ENCODE measurements at places on chromosomes 3 and 15.

GRCh38 chr3:141146979-141147470 is 84.6 kb upstream of the PXYLP1 start:
- no peak for DNase-seq

DNA sequence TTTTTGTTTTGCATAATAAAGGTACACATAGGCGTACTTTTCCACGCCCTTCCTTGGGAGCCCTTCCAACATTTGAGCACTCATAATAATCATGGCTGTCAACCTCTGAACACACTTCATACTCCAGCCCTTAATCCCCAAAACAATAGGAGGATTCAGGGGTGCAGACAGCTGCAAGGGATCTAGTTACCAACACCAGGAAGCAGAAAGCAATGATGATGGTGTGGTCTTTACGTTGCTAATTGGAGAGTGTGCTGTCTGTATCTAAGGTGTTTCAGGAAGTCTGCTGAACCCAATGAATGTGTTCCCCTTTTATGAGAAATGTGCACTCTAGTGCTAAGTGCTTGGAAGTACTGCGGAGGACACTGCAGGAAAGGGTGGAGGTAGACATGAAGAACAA is 60.3 kb upstream of the PDZRN3 start:
- DNase-seq: no peak

DNA sequence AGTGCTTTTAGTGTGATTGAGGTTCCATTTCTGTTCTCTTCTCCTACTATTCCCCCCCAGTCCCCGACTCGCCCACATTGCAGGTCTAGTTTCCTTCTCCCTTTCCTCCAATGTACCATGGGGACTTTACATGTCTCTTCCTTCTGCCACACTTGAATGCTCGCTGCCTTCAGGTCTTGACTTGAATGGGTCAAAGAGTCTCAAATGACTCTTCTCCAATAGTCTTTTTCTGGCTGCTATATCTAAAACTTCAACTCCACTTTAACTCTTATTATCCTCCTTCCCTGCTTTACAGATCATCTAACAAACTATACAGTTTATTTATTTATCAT is 213.9 kb upstream of the SLC2A2 start:
- DNase-seq: no peak

DNA sequence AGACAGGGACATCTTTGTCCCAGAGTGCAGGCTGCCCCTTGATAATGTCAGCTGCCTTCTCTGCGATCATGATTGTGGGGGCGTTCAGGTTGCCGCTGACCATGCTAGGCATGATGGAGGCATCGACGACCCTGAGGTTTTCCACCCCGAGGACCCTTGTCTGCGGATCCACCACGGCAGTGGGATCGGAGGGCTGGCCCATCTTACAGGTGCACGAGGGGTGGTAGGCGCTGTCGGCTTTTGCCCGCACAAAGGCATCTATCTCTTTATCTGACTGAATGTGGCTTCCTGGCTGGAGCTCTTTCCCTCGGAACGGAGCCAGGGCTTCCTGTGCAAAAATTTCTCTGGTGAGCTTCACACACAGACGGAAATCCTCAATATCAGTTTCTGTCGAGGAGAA is 28.4 kb downstream of the CHDH start:
- DNase-seq: no peak

DNA sequence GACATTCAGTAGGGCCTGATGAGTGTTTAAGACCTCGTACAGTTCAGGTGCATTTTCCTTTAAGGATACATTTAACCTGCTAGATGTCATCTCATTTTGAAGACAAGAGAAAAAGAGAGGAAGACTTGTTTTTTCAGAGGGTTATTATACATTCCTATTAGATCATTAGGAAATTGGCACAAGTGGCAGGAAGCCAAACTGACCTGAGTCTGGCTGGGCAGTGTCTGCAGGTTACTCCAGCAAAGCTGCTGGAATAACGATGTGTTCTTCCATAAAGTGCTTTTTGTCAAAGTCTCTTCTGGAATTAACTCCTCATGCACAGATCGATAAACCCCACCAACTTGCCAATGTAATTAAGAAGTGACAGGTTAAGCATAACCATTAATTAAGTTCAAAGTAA is 396.4 kb upstream of the TPRG1 start:
- DNase-seq: no peak

GRCh38 chr3:126706631-126707030 is 2.6 kb downstream of the CHCHD6 start:
- no peak for DNase-seq

Measured in COLO829 (cell line).